ENCODE measurements at places on chromosomes 7 and 10. TPM values are rescaled to one million over a fixed set of nuclear protein-coding genes. Genes with fewer than 3 reads are reported as not detected.

LSM8 gene
- 51.4 TPM for total RNA-seq

ZYX gene
- 10.6 TPM for total RNA-seq

HECW1 gene
- 35.4 TPM for total RNA-seq

C10orf53 gene
- total RNA-seq, result not detected

LIPN gene
- 0.25 TPM for total RNA-seq

MMD2 gene
- 4.4 TPM for total RNA-seq

VAX1 gene
- 1.7 TPM for total RNA-seq

PKD2L1 gene
- total RNA-seq, result 0.25 TPM

NEUROD6 gene
- 325 TPM for total RNA-seq

FERD3L gene
- total RNA-seq, result not detected

ZNF282 gene
- 25.3 TPM for total RNA-seq

ENO4 gene
- total RNA-seq, result 1.2 TPM

HHEX gene
- 2.0 TPM for total RNA-seq

All from temporal lobe (tissue), 4 donors.